Cortex of kidney (tissue), 1 donor: ENCODE measurements at places on chromosomes 5 and 9.

DNA sequence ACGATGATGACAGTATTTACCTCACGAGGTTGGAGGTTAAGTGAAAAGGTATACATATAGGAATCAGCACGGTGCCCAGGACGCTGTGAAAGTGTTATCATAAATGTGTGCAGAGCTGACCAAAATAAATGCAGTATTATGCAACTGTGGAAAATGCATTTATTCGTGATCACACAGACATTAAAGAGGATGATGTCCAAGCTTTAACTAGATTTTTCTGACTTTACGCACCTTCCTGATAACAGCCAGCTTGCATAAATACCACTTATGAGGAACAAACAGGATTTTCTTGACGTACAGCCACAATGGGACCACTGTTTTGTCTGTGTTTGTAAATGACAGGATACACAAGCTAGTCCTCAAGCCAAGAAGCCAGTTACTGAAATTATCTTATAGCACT is 71.4 kb upstream of the ATP10B start:
- no peak for DNase-seq

DNA sequence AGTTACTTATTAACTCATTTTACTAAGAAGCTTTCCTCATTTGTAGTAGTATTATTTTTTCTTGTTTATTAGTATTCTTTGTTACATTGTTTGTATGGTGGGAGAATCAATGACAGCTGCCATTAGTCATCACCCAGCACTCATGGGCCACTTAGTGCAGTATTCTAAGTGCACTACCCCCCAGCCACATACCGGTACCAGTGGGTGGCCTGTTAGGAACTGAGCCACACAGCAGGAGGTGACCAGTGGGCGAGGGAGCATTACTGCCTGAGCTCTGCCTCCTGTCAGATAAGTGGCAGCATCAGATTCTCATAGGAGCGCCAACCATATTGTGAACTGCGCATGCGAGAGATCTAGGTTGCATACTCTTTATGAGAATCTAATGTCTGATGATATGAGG is 24.2 kb upstream of the CAMLG start:
- no peak for DNase-seq

DNA sequence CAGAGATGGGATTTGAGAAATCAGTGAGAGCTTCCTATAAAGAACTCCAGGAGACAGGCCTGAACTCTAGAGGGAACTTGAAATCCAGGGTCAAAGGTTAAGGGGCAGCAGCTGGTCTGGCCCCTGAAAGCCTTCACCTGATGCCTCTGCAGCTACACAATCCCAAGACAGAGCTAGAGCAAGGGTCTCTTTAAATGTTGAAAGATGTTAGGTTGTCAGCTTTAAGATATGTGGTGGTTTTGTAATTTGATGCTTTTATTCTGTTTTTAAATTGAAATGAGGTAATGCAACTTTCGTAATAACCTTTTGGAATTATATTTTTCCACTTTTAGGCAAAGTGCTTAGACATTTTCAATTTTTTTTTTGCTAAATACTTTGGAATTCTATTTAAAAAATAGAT is 2.4 kb downstream of the SOWAHA start:
- DNase-seq, result no peak

DNA sequence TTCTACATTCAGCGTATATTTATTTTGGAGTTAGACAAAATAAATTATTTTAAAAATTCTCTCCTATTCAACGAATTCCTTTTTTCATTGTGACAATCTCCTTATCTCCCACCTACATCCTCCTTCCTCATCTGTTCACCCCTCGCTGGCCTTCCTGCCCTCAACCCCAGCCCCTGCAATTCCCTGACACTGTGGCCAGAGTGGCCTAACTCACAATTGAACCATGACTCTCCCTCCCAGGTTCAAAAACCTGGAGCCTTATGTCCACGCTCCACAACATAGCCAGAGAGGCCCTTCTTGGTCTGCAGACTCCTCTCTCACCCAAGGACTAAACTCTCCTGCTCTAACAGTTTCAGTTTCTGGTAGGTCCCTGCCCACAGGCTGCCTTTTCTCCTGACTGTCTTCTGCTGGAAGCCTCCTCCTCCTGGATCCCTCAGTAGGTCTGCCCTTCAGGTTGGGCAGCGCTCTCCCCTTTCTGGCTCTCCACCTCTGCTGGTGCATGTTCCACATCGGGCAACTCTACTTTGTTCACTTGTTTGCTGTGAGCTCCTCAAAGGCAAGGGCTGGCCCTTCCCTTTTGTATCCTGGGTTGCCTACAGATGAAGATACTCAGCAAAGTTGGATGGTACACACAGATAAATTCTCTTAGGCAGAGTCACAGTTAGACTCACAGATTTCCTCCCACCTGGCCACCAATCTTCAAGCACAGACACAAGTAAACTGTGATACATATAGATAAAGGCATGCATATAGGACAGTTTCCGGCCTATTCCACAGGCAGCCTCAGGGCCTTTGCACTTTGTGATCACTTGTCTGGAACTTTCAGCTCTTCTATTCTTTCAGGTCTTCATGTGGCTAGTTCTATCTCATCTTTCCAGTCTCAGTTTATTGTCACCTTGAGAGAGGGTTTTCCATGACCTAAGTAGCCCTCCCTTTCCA is 19.8 kb upstream of the MYORG start:
- no peak for DNase-seq

DNA sequence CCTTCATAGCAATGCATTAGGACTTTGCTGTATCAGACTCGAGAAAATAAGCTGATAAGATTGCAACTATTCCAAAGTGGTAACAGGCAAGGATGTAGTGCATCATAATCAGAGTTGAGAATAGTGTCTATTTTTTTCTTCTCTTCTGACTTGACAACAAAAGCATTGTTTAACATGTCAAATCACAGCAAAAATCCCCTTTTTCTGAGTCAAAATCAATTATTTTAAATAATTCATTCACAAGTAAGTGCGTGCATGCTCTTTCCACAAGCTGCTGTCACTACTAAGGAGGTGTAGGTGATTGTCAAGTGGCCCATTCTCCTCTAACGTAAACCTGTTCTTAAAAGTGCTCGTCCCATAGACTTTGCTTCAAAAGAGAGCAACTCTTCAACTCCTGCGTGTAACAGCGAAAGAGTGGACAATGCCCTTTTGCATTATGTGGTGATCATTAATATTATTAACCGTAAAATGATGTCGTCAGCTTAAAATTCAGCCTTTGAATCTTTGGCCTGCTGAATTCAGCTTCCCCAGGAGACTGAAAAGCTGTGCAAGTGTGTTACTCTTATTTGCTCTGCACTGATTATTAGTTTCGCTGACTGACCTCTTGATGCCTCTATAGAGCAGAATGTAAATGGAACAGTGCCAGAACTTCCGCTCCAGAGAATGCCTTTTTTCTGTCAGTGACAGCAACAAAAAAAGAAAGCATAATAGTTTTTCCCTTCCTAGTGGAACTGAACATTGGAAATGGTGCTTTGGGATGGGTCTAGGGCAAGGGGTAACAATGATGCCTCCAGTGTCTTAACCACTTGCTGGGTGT is 680.8 kb upstream of the SEMA6A start:
- no peak for DNase-seq

DNA sequence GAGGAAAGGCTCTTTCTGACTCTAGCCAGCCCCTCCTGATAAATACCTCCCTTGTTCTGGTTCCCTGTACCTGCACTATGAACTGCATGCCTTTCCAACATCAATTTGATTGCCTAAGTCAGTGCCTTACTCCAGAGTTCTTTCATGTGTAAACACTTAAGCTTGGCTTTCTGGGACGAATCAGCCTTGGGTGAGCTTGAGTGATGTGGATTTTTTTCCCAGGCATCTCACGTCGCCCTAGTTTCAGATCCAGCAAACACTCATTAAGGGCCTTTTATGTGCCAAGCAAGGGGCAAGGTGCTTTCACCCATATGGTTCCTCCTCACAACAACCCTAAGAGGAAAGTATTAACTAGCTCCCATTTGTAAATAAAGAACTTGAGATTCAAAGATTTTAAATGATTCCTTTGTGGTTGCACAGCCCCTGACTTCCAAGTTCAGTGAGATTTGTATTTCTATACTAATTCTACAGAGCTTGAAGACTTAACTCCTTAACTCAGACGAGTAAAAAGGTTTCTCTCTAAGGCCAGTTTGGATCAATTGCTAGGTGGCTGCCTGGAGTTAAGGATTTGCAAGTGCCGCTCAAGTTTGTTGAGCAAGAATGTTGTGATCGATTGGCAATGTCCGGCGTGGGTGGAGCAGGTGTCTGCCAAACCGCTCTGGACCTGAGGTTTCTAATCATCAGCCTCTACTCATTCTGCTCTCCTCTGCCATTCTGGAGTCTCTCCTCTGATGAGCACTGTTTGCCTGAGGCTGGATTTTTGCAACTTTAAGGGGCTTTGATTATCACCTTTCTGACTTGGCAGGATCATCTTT is 20.2 kb upstream of the TJP2 start:
- DNase-seq, result no peak

GRCh38 chr5:64973215-64973614 is 204.5 kb downstream of the CWC27 start:
- no peak for DNase-seq

DNA sequence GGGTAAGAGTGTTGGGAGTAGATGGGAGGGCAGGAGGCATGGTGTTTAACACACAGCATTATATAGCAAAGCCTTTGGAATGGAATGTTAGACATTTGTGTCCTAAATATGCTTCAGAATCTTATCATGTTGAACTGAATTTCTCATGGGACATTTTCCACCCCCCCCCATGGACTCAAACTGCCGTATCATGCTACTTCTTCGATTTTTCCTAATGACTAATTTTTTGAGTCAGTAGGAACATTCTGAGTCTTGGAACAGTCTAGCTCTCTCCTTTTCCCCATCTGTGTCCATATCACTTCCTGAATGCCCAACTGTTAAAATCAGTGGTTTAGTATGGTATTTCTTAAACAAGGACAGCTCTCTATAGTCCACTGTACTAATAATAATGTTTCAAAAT is 380.6 kb downstream of the TLE4 start:
- DNase-seq, result no peak

DNA sequence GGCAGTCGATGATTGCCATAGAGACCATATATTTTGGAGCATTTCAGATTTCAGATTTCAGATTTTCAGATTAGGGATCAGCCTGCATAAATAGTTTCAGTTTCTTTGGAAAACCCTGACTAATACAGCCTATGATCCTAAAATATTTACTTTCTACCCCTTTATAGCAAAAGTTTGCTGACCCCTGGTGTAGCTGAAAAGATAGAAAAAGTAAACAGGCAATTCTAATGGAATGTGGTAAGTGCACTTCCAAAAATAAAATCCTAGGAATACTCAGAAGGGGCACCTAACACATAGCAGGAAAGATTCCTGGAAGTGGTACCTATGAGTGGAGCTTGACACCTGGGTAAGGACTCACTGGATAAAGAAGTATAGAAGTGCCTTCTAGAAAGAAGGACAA is 34.5 kb downstream of the BAAT start:
- no peak for DNase-seq

- DNase-seq, result no peak
Measured at GRCh38 chr5:87768190-87768589, 355.5 kb upstream of the CCNH start.

- DNase-seq, result no peak
Measured at GRCh38 chr5:151095341-151096000, 14.6 kb upstream of the TNIP1 start.

- DNase-seq, result no peak
Measured at GRCh38 chr5:180624587-180624986, 24.8 kb downstream of the FLT4 start.

DNA sequence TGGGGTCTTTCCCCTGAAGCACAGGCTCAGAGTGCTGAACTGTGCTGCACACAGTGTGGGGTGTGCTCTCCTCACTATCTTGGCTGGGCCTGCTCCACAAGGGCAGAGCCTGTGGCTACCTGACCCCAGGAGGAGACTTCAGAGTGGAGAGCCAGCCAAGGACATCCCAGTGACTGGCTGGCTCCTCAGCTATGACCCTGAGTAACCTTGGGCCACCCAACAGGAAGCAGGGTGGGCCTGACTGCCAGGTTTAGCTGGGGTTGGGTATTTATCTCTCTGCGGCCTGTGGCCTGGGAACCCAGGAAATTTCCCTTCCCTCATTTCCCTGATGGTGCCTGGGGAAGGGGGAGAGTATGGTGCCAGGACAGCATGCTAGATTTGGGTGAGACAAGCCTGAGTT is 2.1 kb upstream of the EEIG1 start:
- no peak for DNase-seq

- DNase-seq, result no peak
Measured at GRCh38 chr5:55141945-55142690, 17.9 kb upstream of the GPX8 start.

- no peak for DNase-seq
Measured at GRCh38 chr5:149828161-149829011, 98.3 kb downstream of the PPARGC1B start.

DNA sequence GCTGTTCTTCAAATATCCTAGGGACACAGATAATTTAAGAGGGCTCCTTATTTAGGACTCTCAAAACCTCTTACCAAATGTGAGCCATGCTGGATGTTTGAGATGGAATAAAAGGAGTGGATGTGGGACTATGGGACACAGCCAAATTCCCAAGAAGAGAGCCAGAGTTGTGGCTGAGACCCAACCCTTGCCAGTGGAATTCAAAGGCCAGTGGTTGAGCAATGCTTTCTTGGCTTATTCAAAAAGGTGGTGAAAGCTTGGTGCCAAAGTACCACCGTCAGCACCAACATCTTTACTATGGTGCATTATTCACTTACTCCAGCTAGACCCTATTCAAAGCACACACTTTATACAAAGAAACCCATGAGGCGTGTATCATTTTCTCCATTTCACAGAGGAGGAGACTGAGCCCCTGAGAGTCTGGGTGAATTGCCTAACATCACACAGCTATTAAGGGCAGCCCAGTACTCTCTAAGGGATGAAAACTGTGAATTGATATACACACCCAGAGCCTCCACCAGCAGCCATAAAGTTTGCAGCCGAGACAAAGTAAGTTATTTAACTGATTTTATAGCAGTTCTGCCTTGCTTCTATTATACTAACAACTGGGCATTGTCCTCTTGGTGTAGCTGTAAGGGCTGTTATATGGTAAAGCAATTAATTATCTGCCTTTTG is 391.7 kb downstream of the ACTL7B start:
- no peak for DNase-seq

GRCh38 chr9:108845507-108845906 is 10.3 kb downstream of the ACTL7B start:
- DNase-seq, result no peak

DNA sequence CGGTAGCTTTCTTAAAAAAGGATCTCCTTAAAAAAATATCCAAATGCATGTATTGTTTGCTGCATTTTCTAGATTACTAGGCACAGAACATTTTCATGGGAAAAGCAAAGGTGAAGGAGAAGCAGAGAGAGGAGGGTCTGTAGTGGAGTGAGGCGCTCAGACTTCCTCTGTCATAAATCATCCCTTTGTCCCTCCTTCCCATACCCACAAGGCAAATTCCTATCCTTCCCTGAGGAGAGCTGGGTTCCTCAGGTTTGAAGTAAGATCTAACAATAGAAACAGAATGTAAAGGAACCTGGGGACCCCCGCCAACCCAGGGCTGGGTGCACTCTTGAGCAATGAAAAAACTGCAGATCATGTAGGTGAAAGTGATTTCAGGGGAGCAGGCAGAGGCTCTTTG is 149.2 kb upstream of the ANKH start:
- DNase-seq, result no peak

- DNase-seq, result no peak
Measured at GRCh38 chr9:117180896-117181445, 233.9 kb downstream of the ASTN2 start.

- no peak for DNase-seq
Measured at GRCh38 chr9:89522261-89522958, 24.5 kb upstream of the SEMA4D start.

GRCh38 chr5:61234019-61234418 is 71.8 kb upstream of the SMIM15 start:
- DNase-seq, result no peak
